ENCODE measurements at places on chromosomes 2 and 18. TPM values are rescaled to one million over a fixed set of nuclear protein-coding genes. Genes with fewer than 3 reads are reported as not detected.

The CCBE1 gene
- 2.8 TPM for total RNA-seq

The MEMO1 gene
- total RNA-seq, result 30.8 TPM

The POTEE gene
- total RNA-seq, result not detected

The TSGA10 gene
- total RNA-seq, result 3.1 TPM

The TRIM43 gene
- not detected for total RNA-seq

DNA sequence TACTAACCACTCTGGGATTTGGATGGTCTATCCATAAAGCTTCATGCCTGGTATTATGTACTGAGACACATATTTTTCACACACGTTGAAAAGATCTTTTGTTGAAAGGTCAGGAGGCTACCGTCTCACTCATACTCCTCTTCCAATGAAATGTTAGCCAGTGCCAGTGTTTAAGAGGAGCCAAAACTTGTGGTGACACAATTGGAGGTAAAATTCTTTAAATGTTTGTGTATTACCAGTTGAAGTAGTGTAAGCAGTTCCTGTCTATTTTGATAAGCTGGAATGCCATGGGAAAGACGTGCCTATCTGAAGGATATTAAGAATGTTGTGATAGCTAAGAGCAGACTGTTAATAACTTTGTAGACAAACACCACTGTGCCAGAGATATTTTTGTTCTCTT lies 32.1 kb downstream of the MARCHF7 start:
- no peak overlapping the region for H3K27ac ChIP-seq
- H3K27me3 ChIP-seq, result no peaks in the 10 kb centered on the region
- H3K4me3 ChIP-seq, result no peak overlapping the region
- no peaks in the 10 kb centered on the region for H3K4me1 ChIP-seq

DNA sequence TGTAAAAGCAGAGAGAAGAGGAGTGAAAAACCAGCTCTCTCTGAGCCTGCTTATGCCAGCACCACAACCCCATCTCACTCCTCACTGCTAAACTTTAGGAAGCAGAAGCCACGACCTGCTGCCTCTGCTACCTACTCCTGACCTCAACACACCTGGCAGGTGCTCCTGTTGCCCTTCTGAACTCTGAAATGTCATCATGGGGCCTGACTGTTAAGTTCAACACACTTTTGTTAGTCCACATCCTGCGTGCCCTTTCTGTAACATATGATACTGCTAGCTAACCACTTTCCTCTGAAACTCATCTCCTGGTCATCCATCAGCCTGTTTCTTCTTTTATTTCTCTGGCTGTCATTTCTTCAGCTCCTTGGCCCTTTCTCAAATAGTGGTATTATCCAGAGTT lies 118.1 kb downstream of the EPB41L3 start:
- no peak overlapping the region for H3K27ac ChIP-seq
- no peaks in the 10 kb centered on the region for H3K4me1 ChIP-seq
- H3K36me3 ChIP-seq, result peaks cover 5% of the 10 kb centered on the region
- DNase-seq, result no peak
- H3K4me3 ChIP-seq, result no peak overlapping the region

GRCh38 chr18:42517896-42518295 lies 562.9 kb downstream of the PIK3C3 start:
- H3K27me3 ChIP-seq, result no peaks in the 10 kb centered on the region
- no peaks in the 10 kb centered on the region for H3K4me1 ChIP-seq
- no peak overlapping the region for H3K4me3 ChIP-seq
- H3K27ac ChIP-seq, result no peak overlapping the region
- H3K36me3 ChIP-seq, result no peaks in the 10 kb centered on the region

- H3K27ac ChIP-seq, result peak overlapping the region; percentile 85
- H3K27me3 ChIP-seq, result no peaks in the 10 kb centered on the region
- no peak overlapping the region for H3K4me3 ChIP-seq
- DNase-seq, result peak; percentile 73
- H3K36me3 ChIP-seq, result peaks cover 17% of the 10 kb centered on the region
- peaks cover 34% of the 10 kb centered on the region for H3K4me1 ChIP-seq
Measured at GRCh38 chr2:96241900-96242611, 23.7 kb downstream of the TMEM127 start.

GRCh38 chr2:12320991-12321641 lies 395.6 kb upstream of the TRIB2 start:
- H3K4me3 ChIP-seq, result no peak overlapping the region
- H3K4me1 ChIP-seq, result peaks cover 8% of the 10 kb centered on the region
- peak; percentile 89 for DNase-seq
- H3K36me3 ChIP-seq, result no peaks in the 10 kb centered on the region
- peak overlapping the region; percentile 77 for H3K27ac ChIP-seq

DNA sequence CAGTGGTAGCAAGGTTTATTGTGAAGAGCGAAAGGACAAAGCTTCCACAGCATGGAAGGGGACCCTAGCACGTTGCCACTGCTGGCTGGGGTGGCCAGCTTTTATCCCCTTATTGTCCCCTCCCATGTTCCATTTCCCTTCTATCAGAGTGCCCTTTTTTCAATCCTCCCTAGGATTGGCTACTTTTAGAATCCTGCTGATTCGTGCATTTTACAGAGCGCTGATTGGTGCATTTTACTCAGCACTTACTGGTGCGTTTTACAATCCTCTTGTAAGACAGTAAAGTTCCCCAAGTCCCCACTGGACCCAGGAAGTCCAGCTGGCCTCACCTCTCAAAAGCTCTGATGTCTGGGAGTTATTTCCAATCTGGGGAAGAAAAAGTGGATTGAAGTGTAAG lies 90.1 kb downstream of the CD8B2 start:
- no peak overlapping the region for H3K4me3 ChIP-seq
- DNase-seq, result no peak
- peaks cover 28% of the 10 kb centered on the region for H3K4me1 ChIP-seq
- H3K36me3 ChIP-seq, result no peaks in the 10 kb centered on the region
- no peak overlapping the region for H3K27ac ChIP-seq

- H3K36me3 ChIP-seq, result peaks cover 2% of the 10 kb centered on the region
- no peaks in the 10 kb centered on the region for H3K27me3 ChIP-seq
- DNase-seq, result peak; percentile 80
- H3K4me3 ChIP-seq, result no peak overlapping the region
- peak overlapping the region; percentile 7 for H3K27ac ChIP-seq
Measured at GRCh38 chr2:54015798-54016699, 45.3 kb upstream of the PSME4 start.

DNA sequence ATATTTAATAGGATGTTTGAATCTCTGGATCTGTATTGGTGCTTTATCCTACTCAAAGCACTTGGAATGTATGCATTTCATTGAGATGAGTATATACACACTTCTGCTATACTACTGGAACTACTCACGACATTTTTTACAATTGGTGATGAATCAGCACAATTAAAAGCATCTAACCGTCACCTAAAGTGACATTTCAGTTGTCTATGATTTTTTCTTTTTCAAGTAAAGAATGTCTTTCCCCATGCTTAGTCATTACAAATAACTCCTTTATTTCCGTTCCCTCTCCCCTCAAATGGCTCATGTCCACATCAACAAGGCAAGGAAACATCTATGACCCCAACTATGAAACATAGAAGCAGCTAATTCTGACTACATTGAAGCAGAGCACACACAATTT lies 77.3 kb downstream of the CLIP4 start:
- no peaks in the 10 kb centered on the region for H3K4me1 ChIP-seq
- no peaks in the 10 kb centered on the region for H3K36me3 ChIP-seq
- H3K27me3 ChIP-seq, result no peaks in the 10 kb centered on the region
- no peak for DNase-seq
- no peak overlapping the region for H3K27ac ChIP-seq

- H3K4me3 ChIP-seq, result no peak overlapping the region
- H3K27me3 ChIP-seq, result no peaks in the 10 kb centered on the region
- no peaks in the 10 kb centered on the region for H3K4me1 ChIP-seq
- H3K36me3 ChIP-seq, result peaks cover 16% of the 10 kb centered on the region
- no peak overlapping the region for H3K27ac ChIP-seq
Measured at GRCh38 chr18:21575656-21576055, 24.8 kb downstream of the ESCO1 start.

- no peaks in the 10 kb centered on the region for H3K4me1 ChIP-seq
- H3K27me3 ChIP-seq, result no peaks in the 10 kb centered on the region
- no peaks in the 10 kb centered on the region for H3K36me3 ChIP-seq
- H3K27ac ChIP-seq, result no peak overlapping the region
Measured at GRCh38 chr2:124254621-124255020, 229.5 kb downstream of the CNTNAP5 start.

DNA sequence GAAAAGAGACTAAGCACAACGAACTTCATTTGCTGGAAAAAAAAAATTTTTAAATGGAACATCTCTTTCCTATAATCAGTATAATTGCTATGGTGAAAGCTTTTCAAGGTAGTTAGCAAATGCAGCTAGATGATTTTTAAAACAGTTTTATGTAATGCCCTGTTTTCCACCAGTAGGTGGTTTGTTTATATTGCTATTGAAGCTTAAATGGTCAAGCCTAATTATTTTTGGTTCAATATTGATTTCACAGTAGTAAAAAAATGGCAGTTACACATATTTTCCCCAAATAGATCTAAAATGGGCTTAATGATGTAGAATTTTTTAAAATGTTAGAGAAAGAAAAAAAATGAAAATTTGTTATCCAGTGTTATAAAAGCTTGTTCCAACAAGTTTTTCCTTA lies 70.2 kb downstream of the CDH19 start:
- no peak overlapping the region for H3K4me3 ChIP-seq
- no peaks in the 10 kb centered on the region for H3K4me1 ChIP-seq
- H3K36me3 ChIP-seq, result no peaks in the 10 kb centered on the region
- H3K27ac ChIP-seq, result no peak overlapping the region
- no peak for DNase-seq

DNA sequence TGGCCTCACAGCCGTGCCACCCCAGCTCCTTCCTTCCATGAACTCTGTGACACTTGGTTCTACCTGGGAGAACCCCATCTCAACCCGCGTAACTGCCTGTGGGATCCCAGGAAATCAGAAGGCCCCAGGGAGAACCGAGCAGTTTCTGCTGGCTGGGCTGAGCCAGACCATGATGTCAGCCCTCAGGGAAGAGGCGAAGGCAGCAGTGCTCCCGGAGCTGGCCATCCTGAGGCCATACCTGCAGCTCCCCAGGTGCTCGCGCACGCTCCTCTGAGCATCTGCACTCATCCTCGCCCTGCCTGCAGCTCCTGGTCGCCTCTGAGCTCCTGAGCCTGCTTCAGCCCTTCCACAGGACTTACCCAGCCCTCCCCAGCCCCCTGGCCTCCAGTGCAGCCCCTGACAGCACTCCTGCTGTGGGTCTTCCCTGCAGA lies 186.1 kb downstream of the SEPTIN10 start:
- DNase-seq, result no peak
- peaks cover 7% of the 10 kb centered on the region for H3K4me1 ChIP-seq
- H3K27ac ChIP-seq, result no peak overlapping the region
- no peaks in the 10 kb centered on the region for H3K27me3 ChIP-seq
- no peak overlapping the region for H3K4me3 ChIP-seq

DNA sequence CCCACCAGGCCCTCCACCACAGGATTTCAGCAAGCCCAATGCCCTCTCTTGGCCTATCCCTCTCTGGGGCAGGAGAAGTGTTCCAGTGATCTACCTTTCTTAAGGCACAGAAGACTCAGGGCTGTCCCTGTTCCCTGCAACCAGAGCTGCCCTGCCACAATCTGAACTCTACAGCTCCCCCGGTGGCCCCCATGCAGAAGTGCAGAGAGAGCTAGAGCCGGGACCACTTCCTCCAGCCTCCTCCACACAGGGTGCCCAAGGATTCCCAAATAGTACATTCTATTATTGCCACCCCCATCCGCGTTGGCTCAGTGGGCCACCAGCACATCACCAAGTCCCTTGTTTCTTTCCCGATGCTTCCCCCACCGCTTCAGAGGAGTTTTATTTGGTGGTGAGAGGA lies 114.8 kb upstream of the PTPRM start:
- no peaks in the 10 kb centered on the region for H3K27me3 ChIP-seq
- H3K27ac ChIP-seq, result no peak overlapping the region
- no peak overlapping the region for H3K4me3 ChIP-seq

DNA sequence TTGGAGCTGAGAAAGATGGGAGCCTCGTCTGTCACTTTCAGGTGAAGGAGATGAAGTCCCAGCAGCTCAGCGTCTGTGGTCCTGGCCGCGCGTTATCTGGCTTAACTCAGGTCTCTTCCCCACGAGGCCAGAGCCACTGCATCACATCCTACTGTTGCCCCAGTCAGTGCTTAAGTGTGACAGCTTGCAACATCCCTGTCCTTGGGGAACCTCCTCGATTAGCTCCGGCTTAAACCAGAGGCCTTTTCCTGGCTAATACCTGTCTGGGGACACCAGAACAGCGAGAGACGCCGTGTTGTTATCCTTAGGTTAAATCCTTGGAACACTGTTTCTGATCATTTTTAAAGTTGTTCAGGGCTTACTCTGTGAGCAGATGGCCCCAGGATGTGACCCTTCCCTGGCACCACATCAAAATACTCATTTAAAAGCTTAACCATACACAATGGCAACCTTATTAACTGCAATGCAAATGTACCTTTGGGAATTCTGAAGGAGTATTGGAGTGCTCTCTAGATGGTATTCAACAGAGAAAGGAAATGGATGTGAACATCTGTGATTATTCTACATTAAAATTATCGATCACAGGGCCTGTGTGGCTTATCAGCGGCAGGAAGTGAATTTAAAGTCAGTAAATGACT lies 61.2 kb upstream of the SPP2 start:
- DNase-seq, result no peak
- no peak overlapping the region for H3K4me3 ChIP-seq
- H3K27me3 ChIP-seq, result peaks cover 3% of the 10 kb centered on the region

- H3K4me1 ChIP-seq, result no peaks in the 10 kb centered on the region
- no peaks in the 10 kb centered on the region for H3K27me3 ChIP-seq
- no peak overlapping the region for H3K4me3 ChIP-seq
- peak; percentile 6 for DNase-seq
- no peak overlapping the region for H3K27ac ChIP-seq
- no peaks in the 10 kb centered on the region for H3K36me3 ChIP-seq
Measured at GRCh38 chr2:67752969-67753368, 309.8 kb downstream of the C1D start.

GRCh38 chr2:46352621-46353020 lies 55.4 kb downstream of the EPAS1 start:
- DNase-seq, result no peak
- H3K36me3 ChIP-seq, result peaks cover 5% of the 10 kb centered on the region
- H3K27me3 ChIP-seq, result no peaks in the 10 kb centered on the region
- peaks cover 7% of the 10 kb centered on the region for H3K4me1 ChIP-seq
- H3K4me3 ChIP-seq, result no peak overlapping the region

DNA sequence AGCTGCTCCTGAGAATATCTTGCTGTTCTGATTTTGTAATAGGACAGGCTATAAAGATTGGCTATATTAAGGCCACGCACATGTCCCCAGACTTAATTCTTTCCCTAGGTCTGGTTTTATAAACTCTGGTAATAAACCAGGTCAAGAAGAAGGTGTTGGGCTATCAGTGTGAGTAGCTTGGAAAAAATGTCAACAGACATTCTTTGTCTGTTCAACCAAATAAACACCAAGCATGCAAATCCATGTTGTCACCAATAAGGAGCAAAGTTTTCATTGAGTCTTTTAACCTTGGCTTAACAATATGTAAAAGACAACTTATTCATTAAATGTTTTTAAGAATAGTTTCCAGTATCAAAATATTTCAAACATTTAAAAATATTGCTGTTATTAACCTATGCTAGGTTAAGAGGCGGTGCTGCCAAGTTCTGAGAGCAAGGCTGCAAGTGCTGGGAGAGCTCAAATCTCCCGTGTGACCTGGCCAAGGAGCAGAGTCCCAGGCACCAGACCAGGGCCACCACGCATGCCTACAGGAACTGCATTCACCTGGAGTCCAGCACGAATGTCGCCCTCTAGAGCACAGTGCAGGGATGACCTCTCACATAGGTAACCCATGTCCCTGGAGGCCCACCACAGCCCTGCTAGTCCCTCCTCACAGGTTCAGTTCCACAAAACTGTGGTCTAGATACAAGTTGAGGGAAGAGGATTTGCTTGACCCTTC lies 120.5 kb upstream of the POU3F3 start:
- no peaks in the 10 kb centered on the region for H3K36me3 ChIP-seq
- no peak for DNase-seq
- no peak overlapping the region for H3K4me3 ChIP-seq
- H3K27ac ChIP-seq, result no peak overlapping the region
- no peaks in the 10 kb centered on the region for H3K27me3 ChIP-seq
- H3K4me1 ChIP-seq, result no peaks in the 10 kb centered on the region

Measured in muscle of leg (tissue), 16 donors.